Adipocyte (in vitro differentiated cells): ENCODE measurements at places on chromosomes 5 and 9.

DNA sequence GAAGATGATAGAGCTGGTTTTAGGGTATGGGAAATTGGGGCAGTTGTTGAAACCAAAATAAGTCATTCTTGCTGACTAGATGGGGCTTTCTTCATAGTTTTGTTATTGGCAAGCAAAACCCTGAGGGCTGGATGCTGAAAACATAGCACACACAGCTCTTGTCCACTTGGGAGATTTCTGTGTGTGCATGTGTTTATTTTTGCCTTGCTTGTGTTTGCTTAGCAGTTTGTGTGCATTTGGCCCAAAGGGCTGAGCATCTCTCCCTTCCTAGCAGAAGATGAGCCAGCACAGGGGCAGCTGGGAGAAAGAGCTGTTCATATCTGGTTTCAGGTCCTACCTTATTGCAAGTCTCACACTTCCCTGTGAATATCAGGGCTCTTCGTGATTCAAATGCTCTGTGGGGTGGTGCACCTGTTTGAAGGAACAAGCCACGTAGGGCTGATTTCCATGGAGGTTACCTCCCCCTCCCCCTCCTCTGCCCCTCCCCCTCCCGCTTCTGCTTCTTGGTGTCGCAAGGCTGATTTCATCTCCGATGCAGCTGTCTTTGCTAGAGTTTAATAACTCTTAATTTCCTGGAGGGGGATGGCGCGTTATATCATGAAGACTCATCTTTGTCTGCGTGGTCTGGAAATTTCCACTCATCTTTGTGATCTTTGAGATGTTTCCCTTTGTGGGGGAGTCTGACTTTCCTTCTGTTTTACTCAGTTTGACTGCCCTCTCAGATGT lies 296.5 kb downstream of the ARHGAP26 start:
- no peak for DNase-seq

DNA sequence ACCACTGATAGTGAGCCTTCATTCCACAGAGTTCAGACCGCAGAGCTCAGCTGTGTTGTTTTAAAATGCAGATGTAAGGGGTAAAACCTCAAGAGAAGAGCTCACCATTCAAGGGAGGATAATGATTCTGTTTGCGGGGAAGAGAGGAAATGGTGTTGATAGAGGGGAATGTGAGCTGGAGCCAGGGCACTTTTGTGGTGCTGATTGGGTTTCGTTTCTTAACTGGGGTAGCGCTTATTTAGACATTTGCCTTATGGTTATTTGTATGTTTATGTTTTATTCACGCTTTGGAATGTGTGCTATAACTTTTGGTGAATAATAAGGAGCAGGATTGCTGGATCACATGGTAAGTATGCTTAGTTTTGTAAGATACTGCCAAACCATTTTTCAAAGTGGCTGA lies 42.5 kb downstream of the STXBP1 start:
- no peak for DNase-seq

DNA sequence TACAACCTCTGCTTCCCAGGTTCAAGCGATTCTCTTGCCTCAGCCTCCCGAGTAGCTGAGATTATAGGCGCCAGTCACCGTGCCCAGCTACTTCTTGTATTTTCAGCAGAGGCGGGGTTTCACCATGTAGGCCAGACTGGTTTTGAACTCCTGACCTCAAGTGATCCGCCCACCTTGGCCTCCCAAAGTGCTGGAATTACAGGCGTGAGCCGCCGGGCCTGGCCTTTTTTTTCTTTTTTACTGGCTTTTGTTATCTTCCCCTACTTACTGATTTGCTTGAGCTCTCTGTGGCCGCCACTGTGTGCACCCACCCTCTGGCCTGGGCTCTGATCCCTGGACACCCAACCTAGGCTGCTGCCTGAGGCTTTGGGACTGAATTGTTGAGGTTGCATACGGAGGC lies 60.3 kb downstream of the ANKRD33B start:
- DNase-seq: no peak

DNA sequence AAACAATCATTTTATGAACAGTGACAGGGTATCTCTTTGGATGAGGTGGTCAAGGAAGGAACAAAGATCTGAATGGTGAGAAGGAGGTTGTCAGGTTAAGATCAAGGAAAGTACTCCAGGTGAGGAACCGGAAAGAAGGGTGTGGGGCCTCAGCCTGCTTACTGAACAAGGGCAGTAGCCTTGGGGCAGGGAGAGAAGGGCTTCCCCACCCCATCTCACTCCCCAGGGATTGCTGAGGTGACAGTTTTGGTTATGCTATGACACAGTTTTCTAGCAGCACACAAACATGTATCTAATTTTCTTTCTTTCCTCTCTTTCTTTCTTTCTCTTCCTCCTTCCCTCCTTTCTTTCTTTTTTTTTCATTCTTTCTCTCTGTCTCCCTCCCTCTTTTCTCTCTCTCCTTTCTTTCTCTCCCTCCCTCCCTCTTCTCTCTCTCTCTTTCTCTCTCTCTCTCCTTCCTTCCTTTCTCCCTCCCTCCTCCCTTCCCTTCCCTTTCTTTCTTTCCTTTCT lies 4.1 kb upstream of the HDHD3 start:
- DNase-seq: no peak

DNA sequence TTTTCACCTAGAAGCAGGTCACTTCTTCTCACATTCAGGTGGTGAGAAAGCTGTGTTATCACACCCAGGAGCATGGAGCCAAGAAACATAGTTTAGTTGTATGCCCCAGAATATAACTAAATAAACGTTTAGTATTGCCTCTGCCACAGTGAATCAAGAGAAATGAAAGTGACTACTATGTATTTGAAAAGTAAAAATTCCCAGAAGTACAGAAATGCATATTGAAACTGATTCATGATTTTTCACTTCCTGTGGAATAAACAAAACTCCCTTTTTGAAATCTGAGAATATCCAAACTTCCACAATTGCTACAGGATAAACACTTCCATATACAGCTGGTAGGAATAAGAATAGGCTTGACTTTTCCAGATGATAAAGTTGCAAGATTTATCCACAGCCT lies 15.3 kb upstream of the NINJ1 start:
- DNase-seq: peak; percentile 23

DNA sequence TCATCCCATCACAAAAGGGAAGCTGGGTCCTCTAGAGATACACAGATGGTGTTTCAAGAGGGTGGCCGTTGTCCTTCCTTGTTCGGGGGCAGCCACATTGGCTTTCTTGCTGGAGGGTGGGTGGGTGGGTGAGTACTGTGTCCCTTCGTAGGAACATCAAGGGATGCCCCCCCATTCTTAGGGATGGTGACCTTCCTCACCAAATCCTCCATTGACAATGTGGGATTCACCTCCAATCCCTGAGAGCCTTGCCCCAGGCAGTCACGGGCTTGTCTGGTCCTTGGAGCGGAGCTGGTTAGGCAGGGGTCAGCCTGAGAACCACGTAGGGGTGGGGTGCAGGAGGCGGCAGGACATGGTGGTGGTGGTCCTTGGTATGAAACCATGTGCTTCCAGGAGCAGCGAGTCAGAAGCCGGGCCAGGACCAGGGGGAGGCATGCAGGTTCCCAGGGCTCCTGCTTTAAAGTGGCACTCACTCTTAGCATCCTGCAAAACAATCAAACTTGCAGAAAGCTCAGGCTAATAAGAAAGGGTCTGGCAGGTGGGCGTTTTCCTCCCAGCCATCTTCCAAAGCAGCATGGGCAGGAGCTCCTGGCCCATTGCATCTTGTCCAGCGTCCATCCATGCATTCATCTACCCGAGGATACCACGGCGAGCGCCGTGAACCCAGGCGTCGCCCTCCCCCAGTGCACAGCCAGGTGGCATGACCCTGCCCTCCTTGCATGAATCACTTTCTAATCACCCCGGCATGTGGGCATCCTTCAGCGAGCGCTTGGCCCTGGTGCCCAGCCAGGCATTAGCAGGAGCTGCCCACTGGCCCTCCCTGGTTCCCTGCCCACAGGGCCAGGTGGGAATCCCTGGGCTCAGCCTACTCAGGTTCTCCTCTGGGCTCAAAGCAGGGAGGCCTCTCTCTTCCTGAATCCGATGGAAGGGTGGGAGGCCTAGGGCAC lies 76.4 kb downstream of the NTNG2 start:
- no peak for DNase-seq

- DNase-seq: peak; percentile 3
Measured at GRCh38 chr9:133787754-133788025, 49.5 kb upstream of the SARDH start.

GRCh38 chr5:142016556-142016955 lies 3.7 kb upstream of the GNPDA1 start:
- no peak for DNase-seq

DNA sequence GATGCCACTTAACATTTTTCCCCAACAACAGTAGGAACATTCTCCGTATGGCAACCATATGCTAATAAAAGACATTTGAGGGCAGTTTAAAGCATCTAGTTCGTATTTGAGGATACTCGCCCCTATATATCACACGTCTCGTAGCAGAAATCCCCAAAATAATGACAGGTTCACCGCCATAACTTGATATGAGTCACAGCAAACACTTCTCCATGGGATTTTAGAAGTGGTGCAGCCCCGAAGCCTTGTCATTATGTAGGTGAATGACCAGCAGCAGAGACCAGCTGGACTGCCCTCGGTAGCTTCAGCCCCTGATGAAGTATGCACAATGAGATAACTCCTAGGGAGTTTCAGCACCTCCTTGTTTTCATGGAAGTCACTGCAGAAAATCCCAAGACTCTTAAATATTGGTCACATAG lies 2.0 kb downstream of the CTNND2 start:
- DNase-seq: no peak

DNA sequence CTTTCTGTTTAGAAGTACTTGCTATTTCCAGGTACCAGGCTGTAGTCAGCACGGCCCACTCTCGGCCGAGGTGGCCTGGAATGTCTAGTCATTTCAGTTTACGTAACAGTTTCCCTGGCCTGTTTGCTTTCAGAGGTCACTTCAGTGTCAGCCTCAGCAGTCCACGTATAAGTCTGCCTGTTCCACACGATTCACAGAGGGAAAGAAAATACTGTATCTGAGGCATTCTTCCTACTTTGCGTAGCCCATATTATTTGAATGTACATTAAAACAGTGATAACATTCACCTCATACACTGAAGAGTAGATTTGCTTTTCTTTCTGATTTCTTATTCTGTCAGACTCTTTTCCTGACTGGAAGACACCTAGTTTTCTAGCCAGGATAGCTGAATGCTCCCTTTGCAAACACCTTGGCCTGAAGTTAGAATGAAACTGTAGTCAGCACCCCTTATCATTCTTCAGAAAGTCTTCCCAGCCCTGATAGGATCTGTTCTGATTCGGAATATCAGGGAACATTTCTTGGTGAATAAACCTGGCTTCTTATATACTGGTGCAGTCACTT lies 140.9 kb downstream of the AOPEP start:
- peak; percentile 86 for DNase-seq

- peak; percentile 28 for DNase-seq
Measured at GRCh38 chr5:14400085-14400484, 181.5 kb upstream of the OTULINL start.
